Spinal cord (tissue), 10 donors: ENCODE measurements at places on chromosomes 1 and 21. TPM values are rescaled to one million over a fixed set of nuclear protein-coding genes. Genes with fewer than 3 reads are reported as not detected.

FAM3B gene
- 0.24 TPM for polyA plus RNA-seq

TIAM1 gene
- polyA plus RNA-seq = 36.0 TPM

FOXO6 gene
- 11.0 TPM for polyA plus RNA-seq

CLIC6 gene
- polyA plus RNA-seq = 1.2 TPM

MTF1 gene
- 8.6 TPM for polyA plus RNA-seq

OBSCN gene
- polyA plus RNA-seq = 27.0 TPM

NUDC gene
- 119 TPM for polyA plus RNA-seq

TNFRSF4 gene
- 1.0 TPM for polyA plus RNA-seq

HSD3B2 gene
- not detected for polyA plus RNA-seq

CACNA1S gene
- polyA plus RNA-seq = 0.16 TPM

NCF2 gene
- polyA plus RNA-seq = 3.1 TPM

GPR37L1 gene
- 5.8 TPM for polyA plus RNA-seq

E2F2 gene
- 3.1 TPM for polyA plus RNA-seq

VHLL gene
- polyA plus RNA-seq = 0.32 TPM

PLXNA2 gene
- polyA plus RNA-seq = 49.5 TPM

TCP10L gene
- polyA plus RNA-seq = 2.9 TPM

RUNX1 gene
- polyA plus RNA-seq = 4.0 TPM

PAQR6 gene
- 191 TPM for polyA plus RNA-seq

RCC1 gene
- polyA plus RNA-seq = 20.4 TPM

NEK2 gene
- 6.9 TPM for polyA plus RNA-seq

CBR3 gene
- 2.4 TPM for polyA plus RNA-seq

HES2 gene
- 0.19 TPM for polyA plus RNA-seq

HMCN1 gene
- 17.0 TPM for polyA plus RNA-seq

SEC16B gene
- 2.5 TPM for polyA plus RNA-seq

RORC gene
- polyA plus RNA-seq = 0.17 TPM

NTMT2 gene
- polyA plus RNA-seq = 0.25 TPM

CLEC20A gene
- polyA plus RNA-seq = not detected

UBAP2L gene
- polyA plus RNA-seq = 155 TPM

GNG12 gene
- polyA plus RNA-seq = 92.3 TPM

RPTN gene
- not detected for polyA plus RNA-seq

IGSF3 gene
- 44.1 TPM for polyA plus RNA-seq

FHAD1 gene
- 9.1 TPM for polyA plus RNA-seq

KRTAP19-7 gene
- not detected for polyA plus RNA-seq

RIMKLA gene
- polyA plus RNA-seq = 12.6 TPM

LCE1A gene
- not detected for polyA plus RNA-seq

CD5L gene
- polyA plus RNA-seq = 0.29 TPM

MAP1LC3C gene
- 1.1 TPM for polyA plus RNA-seq

CLDN17 gene
- not detected for polyA plus RNA-seq

GBP6 gene
- 0.23 TPM for polyA plus RNA-seq

TXLNA gene
- polyA plus RNA-seq = 29.3 TPM

GABPA gene
- 28.3 TPM for polyA plus RNA-seq

ATXN7L2 gene
- 15.8 TPM for polyA plus RNA-seq

APCS gene
- not detected for polyA plus RNA-seq

TEDDM1 gene
- not detected for polyA plus RNA-seq

DTL gene
- 9.2 TPM for polyA plus RNA-seq

GPR3 gene
- polyA plus RNA-seq = 3.6 TPM

CC2D1B gene
- polyA plus RNA-seq = 24.8 TPM

LGR6 gene
- polyA plus RNA-seq = 5.5 TPM

CHODL gene
- polyA plus RNA-seq = 33.9 TPM

CD53 gene
- 15.7 TPM for polyA plus RNA-seq

CTSK gene
- polyA plus RNA-seq = 13.9 TPM

SPATC1L gene
- 16.2 TPM for polyA plus RNA-seq

IL20 gene
- not detected for polyA plus RNA-seq

OXCT2 gene
- 2.3 TPM for polyA plus RNA-seq

RAP1GAP gene
- polyA plus RNA-seq = 103 TPM

ALG6 gene
- 24.3 TPM for polyA plus RNA-seq
